SK-N-SH (cell line): ENCODE measurements at places on chromosomes 4 and X. TPM values are rescaled to one million over a fixed set of nuclear protein-coding genes. Genes with fewer than 3 reads are reported as not detected.

MAGEB5 gene
- not detected in 2 replicates for polyA plus RNA-seq

DNA sequence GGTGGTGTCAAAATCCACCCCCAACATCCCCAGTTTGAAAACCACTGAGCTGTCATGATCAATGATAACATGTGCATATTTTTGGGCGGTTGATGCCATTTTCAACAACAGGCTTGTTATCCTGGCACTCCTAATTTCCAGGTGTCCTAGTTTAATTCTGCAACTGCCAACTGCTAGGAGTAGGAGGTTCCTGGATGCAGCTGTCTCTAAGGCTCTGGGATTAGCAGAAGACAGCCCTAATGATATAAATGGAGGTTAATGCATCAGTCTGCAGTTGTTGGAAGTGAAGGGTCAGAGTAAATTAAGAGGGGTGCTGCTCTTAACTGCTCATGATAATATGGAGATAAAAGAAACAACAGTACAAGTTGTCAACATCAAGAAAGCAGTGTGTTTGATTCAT is 23.8 kb downstream of the ARFIP1 start:
- no peak for DNase-seq

- no peak for DNase-seq
These were observed 8.1 kb downstream of the GAB1 start for GRCh38 chr4:143344774-143345173.

DNA sequence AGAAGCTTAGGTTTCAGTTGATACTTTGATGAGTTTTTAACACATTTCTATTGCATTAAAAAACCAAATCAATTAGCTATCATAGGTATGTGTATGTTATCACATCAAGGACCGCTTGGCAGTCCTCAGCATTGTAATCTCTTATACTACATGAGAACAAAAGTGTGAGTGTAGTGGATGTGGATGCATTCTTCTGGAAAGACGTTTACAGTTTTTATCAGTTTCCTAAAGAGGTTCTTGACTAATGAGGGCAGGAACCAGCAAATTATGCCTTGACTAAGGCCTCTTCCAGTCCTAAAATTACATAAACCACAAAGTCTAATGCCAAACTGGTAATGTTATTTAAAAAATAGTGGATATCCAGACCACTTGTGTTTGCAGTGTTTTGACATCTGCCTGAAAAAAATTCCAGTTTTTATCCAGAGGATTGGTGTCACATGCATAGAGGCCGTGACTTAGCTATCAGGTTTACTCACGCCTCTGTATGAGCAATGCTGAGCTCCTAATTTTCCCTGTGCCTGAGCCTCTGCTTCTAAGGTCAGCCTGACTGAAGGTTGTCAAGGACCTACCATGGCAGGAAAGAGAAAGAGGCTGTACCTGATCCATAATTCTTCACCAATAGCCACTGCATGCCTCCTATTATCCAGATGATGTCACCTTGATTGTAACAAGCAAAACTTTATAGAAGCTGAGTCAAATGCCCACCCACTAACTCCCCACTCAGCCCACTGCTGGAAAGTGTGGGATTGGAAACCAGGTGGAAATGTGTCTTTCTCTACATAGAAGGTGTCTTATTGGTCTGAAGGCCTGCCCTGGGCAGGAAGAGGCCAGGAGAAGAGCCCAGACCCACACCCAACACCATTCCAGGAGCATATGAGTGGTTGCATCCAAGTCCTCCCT is 68.7 kb downstream of the ENPP6 start:
- no peak for DNase-seq

MAN2B2 gene
- polyA plus RNA-seq: 18.5 and 24.9 TPM in 2 replicates

DNA sequence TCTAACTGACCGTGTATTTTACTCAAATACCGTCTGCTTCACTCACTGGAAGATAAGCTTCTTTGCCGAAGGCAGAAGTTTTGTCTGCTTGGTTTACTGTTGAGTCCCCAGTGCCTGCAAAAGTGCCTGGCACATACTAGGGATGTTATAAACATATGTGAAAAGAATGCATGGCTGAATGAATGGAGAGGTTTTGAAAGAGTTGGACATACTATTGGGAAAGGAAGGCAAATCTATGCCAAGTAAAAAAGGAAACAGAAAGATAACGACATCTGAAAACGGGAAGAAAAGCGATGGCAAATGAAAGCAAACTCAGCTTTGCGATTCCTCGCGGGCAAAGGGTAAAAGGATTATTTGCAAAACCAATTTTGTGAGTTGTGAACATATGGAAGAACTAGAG is 21.7 kb downstream of the ADGRG2 start:
- no peak for DNase-seq

DNA sequence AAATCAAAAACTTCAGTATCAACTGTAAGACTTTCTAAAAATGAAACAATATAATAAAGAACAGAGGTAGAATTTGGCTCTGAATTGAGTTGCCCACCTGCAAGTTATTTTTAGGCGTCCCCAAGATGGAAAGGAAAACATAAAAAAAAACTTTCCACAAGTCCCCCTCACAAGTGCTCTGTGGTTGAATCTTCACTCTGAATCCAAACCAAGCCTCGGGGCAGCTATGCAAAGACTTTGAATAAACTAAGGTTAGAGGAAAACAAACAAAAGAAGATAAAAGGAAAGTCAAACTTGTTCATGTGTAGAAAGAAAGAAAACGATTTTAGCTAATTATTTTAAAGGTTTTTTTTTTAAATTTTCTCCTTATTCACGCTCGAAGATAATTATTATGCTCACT is 372.4 kb upstream of the SLIT2 start:
- DNase-seq: no peak

- no peak for DNase-seq
These were observed 77.0 kb upstream of the MXD4 start for GRCh38 chr4:2338754-2339457.

DNA sequence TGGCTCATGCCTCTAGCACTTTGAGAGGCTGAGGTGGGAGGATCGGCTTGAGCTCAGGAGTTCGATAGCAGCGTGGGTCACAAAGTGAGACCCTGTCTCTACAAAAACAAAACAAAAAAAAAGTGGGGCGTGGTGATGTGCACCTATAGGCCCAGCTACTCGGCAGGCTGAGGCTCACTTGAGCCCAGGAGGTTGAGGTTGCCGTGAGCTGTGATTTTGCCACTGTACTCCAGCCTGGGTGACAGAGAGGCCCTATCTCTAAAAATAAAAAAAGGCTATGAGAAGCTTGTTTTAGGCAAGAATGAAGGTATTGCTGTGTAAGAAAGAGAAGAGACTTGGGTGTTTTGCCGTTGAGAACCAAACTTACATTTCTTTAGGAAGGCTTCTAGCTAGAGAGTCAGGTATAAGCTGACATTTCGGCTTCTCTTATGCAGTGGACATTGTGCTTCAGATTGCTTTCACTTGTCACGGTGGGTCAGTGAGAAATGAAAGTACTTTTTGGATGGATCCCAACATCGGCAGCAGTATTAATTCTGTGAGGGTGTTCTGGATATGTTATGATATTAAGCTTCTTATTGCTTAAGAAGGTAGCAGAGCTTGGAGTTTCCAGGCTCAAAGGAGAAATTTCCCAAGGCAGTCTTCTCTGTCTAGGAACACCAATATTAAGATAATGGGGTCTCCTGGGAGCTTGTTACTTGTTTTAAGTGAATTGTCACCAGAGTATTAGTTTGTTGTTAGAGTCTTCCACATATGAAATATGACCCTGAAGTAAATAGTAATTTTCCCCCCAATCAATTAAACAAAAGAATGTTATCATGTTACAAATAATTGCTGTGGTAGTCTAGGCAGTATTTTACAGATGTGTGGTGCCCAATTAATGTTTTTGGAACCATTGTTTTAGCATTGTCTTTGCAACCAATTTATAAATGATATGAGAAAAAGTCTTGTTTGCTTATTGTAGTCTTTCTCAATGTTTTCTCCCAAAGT is 17.6 kb downstream of the TMEM131L start:
- no peak for DNase-seq

NKX6-1 gene
- polyA plus RNA-seq: not detected in 2 replicates

PLXNB3 gene
- 13.8 and 15.5 TPM in 2 replicates for polyA plus RNA-seq

DNA sequence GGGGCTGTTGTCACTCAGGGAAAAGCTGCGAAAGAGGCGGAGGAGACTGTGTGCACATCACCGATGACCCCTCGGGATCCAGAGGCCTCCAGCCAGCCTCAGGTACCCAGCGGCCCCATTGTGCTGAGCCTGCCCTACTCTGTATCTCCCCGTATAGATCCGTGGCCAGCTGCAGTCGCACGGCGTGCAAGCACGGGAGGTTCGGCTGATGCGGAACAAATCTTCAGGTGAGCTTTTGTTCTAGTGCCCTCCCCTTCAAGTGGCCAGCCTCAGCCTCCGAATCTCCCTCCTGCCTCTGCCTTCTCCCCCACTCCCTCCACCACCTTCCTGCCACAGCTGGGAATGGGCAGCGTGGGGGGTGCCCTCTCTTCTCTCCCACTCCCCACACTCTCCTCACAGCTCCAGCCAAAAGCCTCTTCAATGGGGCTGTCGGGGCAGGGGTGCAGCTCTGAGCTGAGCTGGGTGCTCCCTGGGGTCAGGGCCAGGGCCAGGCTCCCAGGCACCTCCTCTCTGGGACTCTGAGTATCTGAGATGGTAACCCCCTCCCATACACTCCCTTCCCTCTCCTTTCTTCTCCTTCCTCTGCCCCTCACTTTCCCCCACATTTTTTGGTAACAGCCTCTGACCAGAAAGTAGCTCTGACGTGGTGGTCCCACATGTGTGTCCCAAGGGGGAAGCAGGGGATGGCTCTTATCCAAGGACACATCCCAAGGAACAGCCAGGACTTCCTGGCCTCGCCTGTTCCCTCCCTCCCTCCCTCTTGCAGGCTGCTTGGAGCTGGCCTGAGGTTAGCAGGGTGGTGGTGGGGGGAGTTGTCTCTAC is 20.4 kb upstream of the UBA1 start:
- DNase-seq: no peak

GRCh38 chr4:124188595-124188994 is 523.9 kb downstream of the ANKRD50 start:
- no peak for DNase-seq

DNA sequence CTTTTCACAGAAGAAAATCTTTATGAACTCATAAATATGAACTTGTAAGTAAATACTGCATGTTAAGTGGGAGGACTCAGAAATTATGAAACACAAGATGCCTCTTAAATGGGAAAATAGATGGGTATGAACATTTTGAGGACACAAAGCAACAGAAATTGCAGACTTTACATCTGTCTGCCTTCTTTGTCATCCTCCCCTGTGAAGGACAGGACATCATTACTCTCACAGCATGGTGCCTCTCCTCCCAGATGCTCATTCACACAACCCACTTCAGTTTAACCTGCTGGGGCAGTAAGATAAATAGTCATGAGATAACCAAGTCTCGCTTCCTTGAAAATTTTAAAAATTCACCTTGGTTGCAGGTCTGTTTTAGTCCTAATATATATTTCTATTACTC is 144.5 kb downstream of the APBB2 start:
- no peak for DNase-seq

NEUROG2 gene
- not detected in 2 replicates for polyA plus RNA-seq

DNA sequence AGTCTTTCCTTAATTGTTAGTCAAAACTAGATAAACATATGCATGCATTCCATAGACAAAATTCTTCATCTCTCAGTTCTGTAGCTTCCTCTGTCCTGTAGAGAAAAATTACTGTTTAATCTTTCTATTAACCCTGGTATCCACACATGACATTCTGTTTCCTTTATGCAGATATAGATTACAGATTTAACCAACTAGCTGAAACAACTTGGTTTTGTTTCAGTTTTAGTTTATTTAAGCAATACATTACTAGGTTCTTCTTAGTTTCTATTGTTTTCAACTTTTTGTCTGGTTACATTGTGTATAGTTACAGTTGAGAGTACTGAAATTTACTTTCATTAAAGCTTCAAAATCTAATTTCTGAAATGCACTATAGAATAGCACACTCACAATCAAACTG is 933.9 kb upstream of the EPHA5 start:
- DNase-seq: no peak

DNA sequence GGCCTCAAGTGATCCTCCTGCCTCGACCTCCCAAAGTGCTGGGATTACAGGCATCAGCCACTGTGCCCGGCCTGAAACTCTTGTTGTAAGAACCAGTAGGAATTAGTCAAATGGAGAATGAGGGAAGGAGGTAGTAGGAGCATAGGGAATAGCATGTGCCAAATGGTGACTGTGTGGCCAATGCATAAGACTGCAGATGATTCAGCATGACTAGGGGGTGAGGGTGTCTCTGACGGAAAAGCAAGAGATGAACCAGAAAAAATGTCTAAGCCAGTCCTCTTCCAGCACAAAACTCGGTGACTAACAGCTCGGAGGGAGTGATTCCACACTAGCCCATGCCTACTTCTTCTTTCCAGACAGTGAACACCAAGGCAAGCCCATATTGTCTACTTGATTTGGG is 58.2 kb upstream of the DUSP21 start:
- DNase-seq: no peak

S100G gene
- not detected in 2 replicates for polyA plus RNA-seq

DNA sequence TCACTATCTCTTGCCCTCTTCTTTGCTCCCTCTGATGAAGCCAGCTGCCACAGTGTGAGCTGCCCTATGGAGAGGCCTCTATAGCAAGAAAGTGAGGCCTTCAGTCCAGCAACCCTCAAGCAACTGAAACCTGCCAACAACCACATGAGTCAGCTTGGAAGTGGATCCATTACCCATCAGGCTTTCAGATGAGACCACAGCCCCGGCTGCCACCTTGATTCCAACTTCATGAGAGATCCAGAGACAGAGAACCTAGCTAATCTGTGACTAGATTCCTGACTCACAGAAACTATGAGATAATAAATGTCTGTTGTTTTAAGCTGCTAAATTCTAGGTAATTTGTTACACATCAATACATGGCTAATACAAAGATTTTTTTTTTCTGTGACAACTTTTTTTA is 20.4 kb upstream of the WAS start:
- DNase-seq: no peak

DNA sequence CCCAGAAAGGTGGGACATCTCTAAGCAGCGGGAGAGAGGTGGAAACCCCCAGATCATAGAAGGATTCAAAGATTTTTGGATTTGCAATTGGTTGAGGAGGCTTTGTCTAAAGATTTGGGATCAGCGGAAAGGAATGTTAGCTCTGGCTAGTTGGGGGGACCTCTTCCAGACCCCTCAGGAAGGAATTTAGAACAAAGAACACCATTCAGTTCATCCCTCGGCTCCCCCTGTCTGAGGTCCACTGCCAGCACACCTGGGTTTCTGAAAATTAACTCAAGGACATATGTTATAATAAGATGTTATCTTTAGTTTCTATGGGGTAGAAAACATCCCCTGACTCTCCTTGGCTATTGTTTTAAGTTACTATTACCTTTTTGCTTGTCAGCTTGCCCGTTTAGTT is 163.6 kb downstream of the CEP135 start:
- no peak for DNase-seq

DNA sequence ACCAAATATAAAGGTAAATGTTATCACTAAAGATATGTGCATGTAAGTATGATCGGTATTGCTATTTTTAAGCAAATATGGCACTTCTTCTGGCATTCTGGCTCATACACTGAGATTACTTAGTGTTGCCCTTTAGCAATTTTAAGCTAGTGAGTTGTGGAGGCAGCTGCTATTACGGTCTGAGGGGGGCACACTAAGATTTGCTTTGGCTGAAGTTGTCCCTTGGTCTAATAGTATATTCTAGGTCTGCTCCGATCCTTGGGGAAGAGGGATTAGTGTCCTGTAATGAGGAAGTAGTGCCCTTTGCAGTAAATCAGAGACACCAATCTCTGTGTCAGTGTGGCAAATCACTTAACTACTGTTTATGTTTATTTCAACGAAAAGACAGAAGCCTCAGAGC is 196.5 kb upstream of the FTHL17 start:
- DNase-seq: no peak
